BJ (cell line): ENCODE measurements at places on chromosomes 2 and 18.

- no peak for DNase-seq
These were observed 580.1 kb upstream of the ID2 start for GRCh38 chr2:8101614-8102277.

DNA sequence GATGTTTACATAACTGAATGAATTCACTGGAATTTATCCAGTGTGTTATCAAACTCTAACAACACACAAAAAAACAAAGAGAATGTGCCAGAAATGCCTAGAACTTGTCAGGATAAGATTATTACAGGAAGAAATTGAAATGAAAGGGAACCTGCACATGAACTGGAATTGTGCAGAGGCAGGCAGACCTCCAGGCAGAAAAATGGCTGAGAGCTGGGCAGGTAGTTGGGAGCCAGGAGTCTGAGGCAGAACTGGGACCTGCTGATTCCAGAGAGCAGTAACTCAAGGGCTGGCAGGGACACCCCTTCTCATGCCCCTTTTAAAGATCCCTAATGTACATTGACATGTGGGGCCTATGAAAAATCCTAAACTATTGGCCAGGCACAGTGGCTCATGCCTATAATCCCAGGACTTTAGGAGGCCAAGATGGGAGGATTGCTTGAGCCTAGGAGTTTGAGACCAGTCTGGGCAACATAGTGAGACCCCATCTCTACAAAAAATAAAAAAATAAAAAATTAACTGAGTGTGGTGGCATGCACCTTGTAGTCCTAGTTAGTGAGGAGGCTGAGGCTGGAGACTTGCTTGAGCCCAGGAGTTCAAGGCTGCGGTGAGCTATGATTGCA lies 674 bp upstream of the SP110 start:
- DNase-seq = no peak

DNA sequence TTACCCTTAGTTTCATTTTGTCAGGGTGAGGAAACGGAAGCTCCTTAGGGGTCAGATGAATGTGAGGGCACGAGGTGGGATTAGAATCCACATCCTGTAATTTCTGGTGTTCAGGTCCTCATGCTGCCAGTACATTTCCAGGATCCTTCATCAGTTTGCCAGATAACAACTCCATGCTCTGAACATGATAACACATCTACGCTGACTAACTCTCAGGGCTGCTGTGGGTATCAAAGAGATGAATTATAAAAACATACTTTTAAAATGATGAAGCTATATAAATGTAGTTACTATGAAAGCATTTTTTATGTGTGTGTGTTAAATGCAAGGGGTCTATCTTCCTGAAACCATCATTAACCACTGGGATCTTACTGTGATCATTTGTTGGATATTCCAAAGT lies 325.9 kb downstream of the SLC8A1 start:
- no peak for DNase-seq

DNA sequence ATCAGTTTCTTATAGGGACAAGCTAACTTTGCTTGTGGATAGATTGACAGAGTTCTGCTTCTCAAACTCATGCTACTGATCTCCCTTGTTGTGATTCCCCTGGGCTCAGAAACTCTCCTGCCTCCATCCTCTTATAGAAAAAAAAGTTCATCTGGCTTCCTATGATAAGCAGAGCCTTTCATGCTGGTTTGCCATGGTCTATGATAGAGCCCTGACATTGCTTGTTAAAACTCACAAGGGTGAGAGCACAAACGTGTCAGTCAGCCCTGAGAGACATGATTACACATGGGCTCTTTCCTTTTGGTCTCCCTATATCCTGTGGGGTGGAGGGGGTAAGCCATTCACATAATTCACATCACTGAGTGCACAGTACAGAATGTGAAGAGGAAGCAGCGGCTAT lies 121.8 kb downstream of the TDRD15 start:
- DNase-seq = no peak

DNA sequence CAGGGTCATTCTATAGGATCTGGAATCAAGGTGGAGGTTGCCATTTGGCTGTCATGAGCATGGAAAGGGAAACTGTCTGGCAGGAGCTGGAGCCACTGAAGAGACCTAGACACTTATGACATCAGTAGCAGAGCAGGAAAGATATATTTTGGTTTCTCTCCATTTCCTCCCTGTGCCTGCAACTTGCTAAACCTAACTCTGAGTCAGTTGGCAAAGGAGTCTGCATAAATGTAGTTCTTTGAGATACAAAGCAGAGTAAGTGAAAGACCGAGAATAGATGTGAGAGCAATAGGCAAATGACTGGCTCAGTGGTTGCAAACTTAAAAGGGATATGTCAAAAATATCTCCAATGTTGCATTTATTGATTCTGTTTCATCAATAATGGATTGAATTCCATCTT lies 757.7 kb downstream of the KCNJ3 start:
- no peak for DNase-seq
